Left colon (tissue), 2 donors: ENCODE measurements at places on chromosomes 5 and 9. TPM values are rescaled to one million over a fixed set of nuclear protein-coding genes. Genes with fewer than 3 reads are reported as not detected.

OR13C3 gene
- total RNA-seq, result not detected

DNA sequence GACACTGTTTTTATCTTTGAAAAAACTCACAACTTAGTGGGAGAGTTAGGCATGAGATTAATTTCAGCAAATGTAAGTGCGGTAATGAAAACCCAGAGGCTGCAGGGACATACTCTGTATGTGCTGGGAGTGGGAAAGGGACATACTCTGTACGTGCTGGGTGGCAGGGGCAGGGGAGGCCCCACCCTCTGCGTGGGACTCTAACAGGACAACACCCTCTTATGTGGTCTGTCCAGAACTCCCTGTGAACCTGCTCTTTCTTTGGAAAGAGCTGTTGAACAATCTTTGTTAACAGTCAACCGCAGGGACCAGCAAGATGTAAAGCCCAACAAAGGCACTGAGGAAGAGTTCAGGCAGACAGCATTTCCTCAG, 2.4 kb downstream of the MLANA start:
- no peak for DNase-seq

EFNA5 gene
- total RNA-seq, result 19.1 TPM

- DNase-seq, result no peak
Measured at GRCh38 chr9:23739753-23740152, 86.3 kb downstream of the ELAVL2 start.

DNA sequence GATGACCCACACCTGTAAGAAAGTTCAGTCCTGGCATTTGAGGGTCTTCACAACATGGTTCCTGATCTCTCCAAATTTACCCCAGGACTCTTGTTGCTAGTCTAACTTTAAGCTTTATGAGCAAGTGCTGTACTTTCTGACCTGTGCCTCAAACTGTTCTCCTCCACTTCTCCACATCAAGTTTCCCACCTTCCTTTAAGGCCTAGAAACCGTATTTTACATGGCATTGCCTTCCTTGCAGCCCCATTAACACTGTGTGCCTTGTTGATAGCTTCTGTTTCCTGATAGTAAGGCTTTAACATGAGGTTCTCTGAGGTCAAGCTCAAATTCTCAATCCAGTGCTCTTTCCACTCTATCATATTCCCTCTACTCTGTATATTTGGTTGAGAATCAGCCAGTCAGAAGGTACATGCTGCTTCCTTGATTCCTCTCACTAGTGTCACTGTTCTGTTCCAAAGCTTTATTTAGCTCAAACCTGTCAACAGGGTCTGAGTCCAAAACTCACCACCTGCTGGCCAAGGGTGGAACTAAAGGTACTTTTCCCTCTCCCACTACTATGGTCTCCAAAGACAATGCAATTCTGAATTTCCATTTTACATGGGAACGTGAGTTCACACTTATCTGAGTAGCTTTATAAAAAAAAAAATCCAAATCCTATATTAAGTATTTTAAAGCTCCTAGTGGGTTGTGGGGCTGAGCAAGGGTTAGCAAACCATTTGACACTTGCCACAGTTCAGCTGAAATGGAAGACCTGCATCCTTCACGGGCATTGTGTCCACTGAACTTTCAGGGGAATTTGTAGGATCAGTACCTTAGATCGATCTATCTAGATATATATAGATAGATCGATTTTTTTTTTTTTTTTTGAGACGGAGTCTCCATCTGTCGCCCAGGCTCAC, 21.1 kb downstream of the VCP start:
- peak; percentile 48 for DNase-seq

DNA sequence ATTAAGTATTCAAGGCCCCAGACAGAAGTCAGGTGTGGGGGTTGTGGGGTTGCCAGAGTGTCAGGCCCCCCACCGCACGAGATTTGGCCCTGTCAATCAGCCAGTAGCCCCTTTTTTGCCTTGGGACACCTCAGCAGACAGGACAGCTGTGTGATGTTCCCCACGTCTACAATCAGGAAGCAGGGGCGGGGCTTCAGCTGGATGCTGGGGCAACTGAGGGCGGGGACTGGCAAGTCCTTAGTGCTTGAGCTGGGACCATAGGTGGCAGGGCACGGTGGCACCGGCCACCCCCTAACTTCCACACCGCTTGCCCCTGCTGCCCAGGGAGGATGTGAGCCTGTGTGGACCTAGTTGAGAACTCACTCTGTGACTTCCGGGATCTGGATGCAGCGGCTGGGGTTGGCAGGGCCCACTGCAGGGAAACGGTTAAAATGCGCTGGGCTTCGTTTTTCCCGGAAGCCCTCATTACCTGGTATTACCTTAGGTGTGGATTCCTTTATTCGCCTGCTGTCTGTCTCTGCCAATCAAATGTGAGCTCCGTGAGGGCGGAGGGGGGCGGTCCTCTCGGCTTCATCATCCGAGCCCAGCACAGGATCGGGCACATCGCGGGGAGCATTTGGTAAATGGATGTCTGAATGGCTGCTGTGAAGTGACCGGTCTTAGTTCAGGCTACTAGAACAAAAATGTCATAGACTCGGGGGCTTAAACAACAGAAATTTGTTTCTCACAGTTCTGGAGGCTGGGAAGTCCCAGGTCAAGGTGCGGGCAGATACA, 7.5 kb upstream of the GTF3C5 start:
- peak; percentile 78 for DNase-seq

GRCh38 chr5:120405923-120406322, 58.2 kb upstream of the PRR16 start:
- DNase-seq, result no peak

- DNase-seq, result no peak
Measured at GRCh38 chr9:112145886-112146285, 29.2 kb downstream of the SUSD1 start.

DNA sequence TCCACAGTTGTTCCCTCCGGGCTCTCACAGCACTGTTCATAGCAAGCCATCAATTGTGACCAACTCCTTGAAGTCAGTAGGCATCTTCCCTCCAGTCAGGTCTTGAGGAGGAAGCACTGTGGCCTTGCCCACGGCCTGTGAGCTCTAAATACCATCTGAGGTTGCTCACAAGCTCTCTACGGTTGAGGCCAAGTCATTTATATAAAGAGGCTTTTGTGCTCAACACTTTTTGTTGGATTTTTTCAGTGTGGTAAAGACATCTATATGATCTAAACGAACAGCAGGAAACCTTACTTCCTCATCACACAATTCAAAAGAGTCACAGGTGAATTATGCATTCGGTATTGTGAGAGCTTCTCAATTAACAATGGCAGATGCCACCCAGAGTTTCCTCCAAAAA, 97.3 kb downstream of the ZNF462 start:
- no peak for DNase-seq

OR1J2 gene
- total RNA-seq, result not detected

DNA sequence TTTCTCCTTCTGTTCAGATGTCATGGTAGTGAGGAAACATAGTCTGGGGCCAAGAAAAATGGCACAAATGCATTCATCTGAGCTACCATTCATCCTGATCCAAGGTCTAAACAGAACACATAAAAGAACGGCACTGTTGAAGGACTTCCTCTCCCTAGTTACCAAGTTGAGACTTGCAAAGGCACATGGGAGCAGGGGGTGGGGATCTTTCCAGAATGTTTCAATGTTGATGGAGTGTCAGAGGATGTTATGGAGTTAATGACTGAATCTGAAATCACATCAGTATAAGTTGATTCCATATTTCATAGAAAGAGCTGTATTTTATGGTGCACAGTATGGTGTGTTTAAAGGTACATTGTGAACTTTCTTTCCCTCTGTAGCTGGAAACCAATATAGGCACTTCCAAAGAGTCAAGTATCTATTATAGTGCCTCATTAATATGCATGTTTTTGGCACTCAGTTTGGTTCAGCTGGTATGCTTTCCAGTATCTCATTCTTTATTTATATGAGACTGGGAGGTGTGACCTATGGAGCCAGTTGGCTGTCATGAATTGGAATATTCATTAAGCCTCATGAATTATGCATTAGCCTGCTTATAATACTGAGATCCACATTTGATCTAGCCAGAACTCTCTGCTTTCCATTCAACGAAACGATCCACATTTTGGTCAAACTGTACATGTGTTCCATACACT, 603.0 kb downstream of the NR2F1-AS1 start:
- DNase-seq, result no peak

PCDHAC1 gene
- 0.15 TPM for total RNA-seq

- DNase-seq, result peak; percentile 76
Measured at GRCh38 chr9:93003552-93004407, 54.7 kb upstream of the SUSD3 start.

GRCh38 chr9:125635888-125636287, 71.1 kb downstream of the MAPKAP1 start:
- DNase-seq, result no peak

LCN9 gene
- total RNA-seq, result not detected

DNA sequence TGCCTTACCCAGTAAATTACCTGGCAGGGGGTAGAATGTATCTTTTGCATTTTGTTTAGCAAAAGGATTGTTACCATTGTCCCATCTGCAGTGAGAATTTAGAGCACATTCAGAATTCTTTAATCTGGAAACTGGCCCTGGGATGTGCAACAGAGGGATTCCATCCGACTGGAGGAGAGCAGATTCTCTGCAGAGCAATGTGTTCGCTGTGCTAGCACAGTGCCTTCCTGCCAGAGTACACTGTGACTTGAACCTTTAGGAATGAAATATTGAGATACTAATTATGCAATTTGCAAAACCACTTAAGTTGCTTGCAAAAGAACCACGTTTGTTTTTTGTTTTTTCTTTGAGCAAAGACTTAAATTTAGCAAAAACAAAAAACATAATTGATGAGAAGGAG, 22.5 kb upstream of the DMRT1 start:
- no peak for DNase-seq

DNA sequence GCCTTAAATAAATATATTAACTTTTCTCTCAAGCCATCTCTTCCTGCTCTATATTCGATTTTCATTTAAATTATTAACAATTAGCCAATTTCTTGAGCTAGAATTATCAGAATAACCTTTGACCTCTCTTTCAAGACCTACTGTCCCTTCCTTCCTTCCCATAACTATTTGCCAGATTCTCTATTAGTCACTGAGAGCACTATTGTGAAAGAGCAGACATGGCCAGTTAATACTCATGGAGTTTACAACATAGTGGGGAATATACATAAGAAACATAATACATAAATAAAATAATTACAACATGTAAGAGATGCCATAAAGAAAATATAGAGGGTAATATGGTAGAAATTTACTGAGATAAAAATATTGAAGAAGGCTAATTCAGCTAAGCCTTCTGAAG, 72.1 kb upstream of the CHD1 start:
- DNase-seq, result no peak

- no peak for DNase-seq
Measured at GRCh38 chr5:177130211-177131018, 3.2 kb upstream of the NSD1 start.

SH2D3C gene
- 3.1 TPM for total RNA-seq

NSG2 gene
- total RNA-seq, result 0.95 TPM

ZBTB5 gene
- total RNA-seq, result 10.0 TPM

DNA sequence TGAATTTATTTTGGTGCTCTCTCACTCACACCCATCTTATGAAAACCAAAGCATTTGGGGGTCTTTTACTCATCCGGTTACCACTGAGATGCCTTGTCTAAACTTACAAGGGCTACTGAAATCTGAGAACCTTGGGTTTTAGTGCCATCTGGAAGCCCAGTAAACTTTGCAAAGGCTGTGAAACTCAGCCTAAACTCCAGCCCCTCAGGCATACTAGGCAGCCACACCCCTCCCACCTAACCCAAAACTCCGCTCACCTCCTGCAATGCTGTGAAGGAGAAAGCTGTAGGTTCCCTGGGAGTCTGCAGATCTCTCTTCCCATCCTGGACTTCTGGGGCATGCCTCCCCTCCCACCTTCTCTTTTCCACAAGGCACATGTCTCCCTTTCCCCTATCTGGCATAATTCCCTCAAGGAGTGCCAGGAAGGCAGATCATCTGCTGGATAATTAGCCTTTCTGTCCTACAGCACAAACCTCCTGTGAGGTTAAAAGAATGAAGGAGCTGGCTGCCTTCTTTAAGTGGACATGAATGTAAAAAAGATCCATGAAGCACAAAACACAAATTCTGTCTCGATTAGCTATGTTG, 71.5 kb upstream of the ANXA1 start:
- DNase-seq, result peak; percentile 29
